ENCODE measurements at places on chromosomes 12 and 14. TPM values are rescaled to one million over a fixed set of nuclear protein-coding genes. Genes with fewer than 3 reads are reported as not detected.

TMED10 gene
- 232 TPM for total RNA-seq

- DNase-seq, result no peak
These were observed 134.7 kb downstream of the NOVA1 start for GRCh38 chr14:26463136-26463535.

DNA sequence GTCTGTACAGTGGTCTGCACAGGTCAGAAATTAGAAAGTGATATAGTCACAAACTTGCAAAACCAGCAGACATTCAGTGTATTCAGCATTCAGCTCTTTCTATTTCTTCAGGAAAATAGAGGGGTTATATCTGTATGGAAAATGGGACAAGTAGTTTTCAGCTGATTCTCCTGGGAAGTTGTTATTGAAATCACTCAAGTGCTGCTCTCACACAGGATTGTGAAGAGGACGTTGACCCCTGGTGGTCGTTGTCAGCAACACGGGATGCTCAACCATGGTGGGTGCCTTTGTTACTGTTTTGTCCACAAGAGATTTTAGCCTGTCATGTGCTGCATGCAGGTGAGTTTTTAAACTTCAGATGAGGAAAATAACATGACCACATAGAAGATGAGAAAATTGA is 981.8 kb downstream of the TMEM121 start:
- DNase-seq, result no peak

LBHD2 gene
- total RNA-seq, result not detected

GRCh38 chr14:50023671-50024490 is 92.5 kb downstream of the VCPKMT start:
- DNase-seq, result no peak

KRT72 gene
- total RNA-seq, result not detected

GRCh38 chr14:50103558-50103957 is 12.8 kb downstream of the VCPKMT start:
- DNase-seq, result no peak

- DNase-seq, result no peak
These were observed 101.1 kb downstream of the CRADD start for GRCh38 chr12:93778306-93778705.

GRCh38 chr14:52918486-52918885 is 32.4 kb downstream of the FERMT2 start:
- DNase-seq, result no peak

GRCh38 chr14:33454707-33455106 is 496.2 kb downstream of the EGLN3 start:
- no peak for DNase-seq

DNA sequence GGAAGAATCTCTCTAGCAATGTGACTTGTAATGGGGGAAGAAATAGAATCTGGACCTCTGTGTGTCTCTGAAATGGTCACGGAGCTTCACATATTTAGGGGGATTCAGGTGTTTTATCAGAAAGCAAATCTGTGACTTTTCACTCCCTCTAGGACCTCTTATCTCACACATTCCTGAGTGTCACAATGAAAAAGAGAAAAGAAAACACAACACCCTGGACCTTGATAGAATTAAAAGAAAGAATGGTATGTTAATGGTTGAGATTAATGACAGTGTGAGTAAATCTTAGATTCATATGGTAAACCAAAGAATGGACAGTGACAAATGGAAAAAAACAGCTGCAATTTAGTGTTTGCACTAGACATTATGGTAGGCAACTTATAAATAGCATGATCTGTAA is 68.5 kb downstream of the PKP2 start:
- DNase-seq, result no peak

DNA sequence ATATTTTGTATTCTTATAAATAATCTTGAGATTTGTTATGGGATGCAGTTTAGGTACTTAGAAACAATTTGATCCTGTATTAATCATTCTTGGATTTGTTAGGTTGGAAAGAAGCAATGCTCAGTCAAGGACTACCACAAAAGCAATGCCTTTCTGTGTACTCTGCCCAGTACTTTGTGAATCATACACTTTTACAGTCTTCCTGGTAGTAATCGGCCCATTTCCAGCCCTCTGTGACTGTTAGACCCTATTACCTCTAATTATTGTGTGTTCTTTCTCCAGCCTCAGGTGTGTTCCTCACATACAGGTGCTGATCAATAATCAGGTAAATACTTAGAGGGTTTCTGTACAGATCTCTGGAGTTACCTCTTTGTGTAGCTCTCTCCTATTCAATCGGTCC is 609.0 kb downstream of the KCNH5 start:
- no peak for DNase-seq

SPIC gene
- total RNA-seq, result not detected

TDRD9 gene
- not detected for total RNA-seq

- DNase-seq, result no peak
These were observed 26.7 kb downstream of the MED21 start for GRCh38 chr12:27048822-27049752.

DNA sequence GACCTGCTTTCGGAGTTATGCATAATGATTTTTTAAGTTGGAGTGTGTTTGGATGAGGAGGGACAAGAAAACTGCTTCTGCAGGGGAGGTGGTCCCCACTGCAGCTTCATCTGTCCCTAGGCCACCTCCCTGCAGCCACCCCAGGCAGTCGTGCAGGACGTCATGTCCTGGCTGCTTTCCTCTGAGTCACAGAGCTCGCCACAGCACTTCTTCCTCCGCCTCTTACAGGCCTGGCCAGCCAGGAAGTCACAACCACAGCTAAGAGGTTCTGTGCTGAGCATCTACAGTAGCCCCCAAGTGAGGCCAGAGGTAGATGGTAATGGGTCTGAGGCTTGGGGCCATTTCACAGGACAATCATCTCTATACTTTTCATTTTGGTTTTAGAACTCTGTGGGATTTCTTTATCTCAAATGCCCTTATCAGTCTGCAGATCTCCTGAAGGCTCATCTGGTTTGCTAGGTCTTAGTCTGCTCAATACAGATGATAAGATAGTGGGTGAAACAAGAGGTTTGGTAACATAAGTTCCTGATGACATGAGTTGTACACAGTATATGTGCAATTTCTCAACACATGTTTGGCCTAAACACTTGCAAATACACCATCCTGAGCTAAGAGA is 106.4 kb downstream of the ARF6 start:
- DNase-seq, result peak; percentile 85

GRCh38 chr14:93320489-93320888 is 12.3 kb downstream of the BTBD7 start:
- no peak for DNase-seq

MLEC gene
- 82.4 TPM for total RNA-seq

- no peak for DNase-seq
These were observed 61.1 kb upstream of the TMEM132D start for GRCh38 chr12:129964826-129965457.

MMP17 gene
- total RNA-seq, result not detected

STRAP gene
- total RNA-seq, result 107 TPM

- no peak for DNase-seq
These were observed 24.2 kb upstream of the NT5DC3 start for GRCh38 chr12:103865151-103865730.

DNA sequence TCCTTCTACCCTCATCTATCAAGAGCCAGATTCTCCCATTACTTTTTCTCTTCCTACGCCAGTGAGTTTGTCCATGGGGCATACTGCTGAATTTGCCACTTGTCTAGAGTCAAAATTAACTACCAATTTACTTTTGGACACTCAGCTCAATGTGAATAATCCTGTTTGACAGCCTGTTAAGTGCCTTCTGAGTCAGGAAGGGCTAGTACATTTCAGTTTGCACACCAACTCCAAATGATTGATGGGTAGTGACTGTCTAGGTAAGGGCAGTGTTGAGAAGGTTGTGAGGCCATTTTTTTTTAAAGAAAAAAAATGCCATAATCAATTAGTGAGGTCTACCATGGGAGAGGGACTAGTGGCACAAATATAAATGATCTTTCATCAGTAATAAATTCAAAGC is 21.8 kb upstream of the TRIM9 start:
- no peak for DNase-seq

- DNase-seq, result peak; percentile 39
These were observed 40.7 kb downstream of the WDR20 start for GRCh38 chr14:102180248-102180998.

DNA sequence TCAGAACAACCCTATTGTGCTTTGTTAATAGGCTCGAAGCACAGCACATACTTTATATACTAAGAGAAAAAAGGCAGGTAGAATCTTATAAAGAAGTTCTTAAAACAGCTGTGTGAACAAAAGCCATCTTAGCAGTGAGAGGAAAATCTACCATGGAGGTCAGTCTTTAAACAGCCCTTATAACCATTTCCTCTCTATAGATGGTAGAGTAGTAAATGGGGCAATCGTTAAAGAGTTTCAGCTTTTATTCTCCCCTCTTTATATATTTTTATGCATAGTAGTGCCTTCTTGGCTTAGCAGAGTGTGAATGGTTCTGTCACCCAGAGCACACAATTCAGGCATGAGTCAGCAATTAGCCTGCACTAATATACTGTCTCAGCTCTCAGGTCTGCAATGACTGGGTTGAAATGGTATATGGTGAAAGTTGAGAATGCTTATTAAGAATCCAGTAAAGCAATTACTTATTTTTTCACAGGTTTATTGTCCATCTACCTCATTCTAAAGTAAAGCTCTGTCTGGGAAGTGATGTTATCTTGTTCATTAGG is 305.0 kb downstream of the NELL2 start:
- DNase-seq, result no peak

DNA sequence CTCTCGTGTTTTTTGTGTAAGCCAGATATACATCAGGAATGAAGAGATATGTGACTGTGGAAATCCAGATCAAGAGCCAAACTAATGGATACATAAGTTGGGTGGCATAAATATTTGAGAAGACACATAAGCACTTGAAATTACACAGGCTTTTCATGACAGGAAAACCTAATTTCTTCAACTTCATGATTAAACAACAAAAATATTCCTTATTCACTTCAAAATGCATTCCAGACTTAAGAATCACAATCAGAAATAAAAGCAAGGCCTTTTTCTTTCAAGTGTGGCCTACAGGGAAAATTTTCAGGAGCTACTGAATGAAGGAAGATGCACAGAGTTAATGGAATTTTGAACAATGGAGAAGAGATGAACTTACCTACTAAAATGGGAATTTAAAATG is 515.6 kb downstream of the FOXG1 start:
- no peak for DNase-seq

GRCh38 chr12:88328090-88328489 is 186.0 kb downstream of the TMTC3 start:
- DNase-seq, result no peak

DNA sequence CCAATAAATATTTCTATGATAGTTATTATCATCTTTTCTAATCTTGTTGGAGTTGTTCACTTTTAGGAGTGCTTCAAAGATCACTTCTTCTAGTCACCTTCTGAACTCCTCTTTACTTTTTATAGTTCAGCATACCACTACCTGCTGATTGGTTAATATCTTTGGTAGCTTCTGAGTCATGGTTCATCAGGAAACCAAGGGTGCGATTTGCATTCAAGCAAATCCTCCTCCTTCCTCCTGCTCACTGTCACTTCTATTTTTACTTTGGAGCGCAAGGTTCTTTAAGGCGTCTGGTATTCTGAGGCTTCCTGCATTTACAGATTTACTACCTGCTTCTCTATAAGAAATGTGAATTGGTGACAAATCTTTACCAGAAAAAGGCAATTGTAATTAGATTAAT is 24.0 kb downstream of the SYT1 start:
- peak; percentile 23 for DNase-seq

DNA sequence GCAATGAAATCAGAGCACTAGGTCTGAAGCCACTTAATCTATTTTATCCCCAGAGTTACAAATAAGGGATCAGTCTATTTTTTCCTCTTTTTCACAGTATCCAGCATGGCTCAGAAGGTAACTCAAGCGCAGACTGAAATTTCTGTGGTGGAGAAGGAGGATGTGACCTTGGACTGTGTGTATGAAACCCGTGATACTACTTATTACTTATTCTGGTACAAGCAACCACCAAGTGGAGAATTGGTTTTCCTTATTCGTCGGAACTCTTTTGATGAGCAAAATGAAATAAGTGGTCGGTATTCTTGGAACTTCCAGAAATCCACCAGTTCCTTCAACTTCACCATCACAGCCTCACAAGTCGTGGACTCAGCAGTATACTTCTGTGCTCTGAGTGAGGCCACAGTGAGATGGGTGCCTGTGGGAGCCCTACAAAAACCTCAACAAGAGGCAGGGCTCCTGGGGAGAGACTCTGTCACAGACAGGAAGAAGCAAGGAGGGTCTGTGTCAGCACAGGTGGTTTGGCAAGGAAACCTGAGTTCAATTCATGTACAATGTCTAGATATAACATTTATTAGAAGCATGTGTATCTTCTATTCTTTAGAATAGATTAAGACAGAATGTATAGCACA is 334.3 kb upstream of the OR4E1 start:
- no peak for DNase-seq

- DNase-seq, result no peak
These were observed 396.1 kb upstream of the RGS6 start for GRCh38 chr14:71536015-71536740.

CCNB1IP1 gene
- 51.3 TPM for total RNA-seq

WIF1 gene
- total RNA-seq, result not detected

All from OCI-LY7 (cell line).